Kidney (tissue), 22 donors: ENCODE measurements at places on chromosomes 2 and 18. TPM values are rescaled to one million over a fixed set of nuclear protein-coding genes. Genes with fewer than 3 reads are reported as not detected.

Gene MAP3K19
- polyA plus RNA-seq: not detected

Gene STPG4
- polyA plus RNA-seq: not detected

Gene CLHC1
- 8.3 TPM for polyA plus RNA-seq

Gene CDH7
- not detected for polyA plus RNA-seq

Gene DTNA
- 6.2 TPM for polyA plus RNA-seq

Gene DNAH6
- polyA plus RNA-seq: 0.34 TPM

Gene ONECUT2
- polyA plus RNA-seq: 0.02 TPM

Gene TRIM43
- polyA plus RNA-seq: not detected

Gene GAREM2
- 1.2 TPM for polyA plus RNA-seq

Gene ARHGEF33
- polyA plus RNA-seq: 2.4 TPM

Gene EMILIN1
- polyA plus RNA-seq: 32.1 TPM

Gene ALPI
- 0.49 TPM for polyA plus RNA-seq

Gene PPIL3
- 27.0 TPM for polyA plus RNA-seq

Gene ARPC2
- polyA plus RNA-seq: 195 TPM

Gene TMEM198
- 4.2 TPM for polyA plus RNA-seq

Gene ADD2
- polyA plus RNA-seq: not detected

Gene STARD6
- not detected for polyA plus RNA-seq

Gene KRTCAP3
- 17.2 TPM for polyA plus RNA-seq

Gene CXCR1
- polyA plus RNA-seq: not detected

Gene ZNF521
- polyA plus RNA-seq: 1.8 TPM

Gene KIF1A
- 0.58 TPM for polyA plus RNA-seq

Gene CABLES1
- 7.6 TPM for polyA plus RNA-seq

Gene TMEM247
- not detected for polyA plus RNA-seq
